ENCODE measurements at places on chromosomes 1 and 21. TPM values are rescaled to one million over a fixed set of nuclear protein-coding genes. Genes with fewer than 3 reads are reported as not detected.

MX1 gene
- total RNA-seq = 96.3 TPM

UBE2U gene
- not detected for total RNA-seq

DNA sequence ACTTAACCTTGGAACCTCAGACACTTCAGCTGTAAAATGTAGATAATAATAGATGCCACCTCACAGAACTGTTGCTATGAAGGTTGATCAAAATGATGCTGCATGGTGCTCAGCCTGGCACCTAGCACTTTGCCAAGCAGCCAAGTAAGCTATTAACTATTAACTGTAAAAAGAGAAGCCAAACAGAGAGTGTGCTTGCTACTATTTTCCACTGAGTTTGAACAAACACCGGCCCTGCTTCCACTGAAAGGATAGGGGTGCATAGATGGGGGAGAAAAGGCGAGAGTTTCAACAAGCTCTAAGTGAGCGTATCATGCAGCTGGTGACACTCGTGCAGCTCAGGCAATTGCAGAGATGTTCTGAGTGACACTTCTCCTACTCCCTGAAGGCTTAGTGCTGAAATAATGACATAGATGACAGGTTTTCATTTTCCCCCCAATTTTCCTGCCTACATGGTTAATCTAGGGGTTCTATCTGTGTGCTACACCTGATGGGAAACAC lies 78.2 kb downstream of the GPR88 start:
- no peak for DNase-seq

GRCh38 chr1:146039844-146040194 lies 18.3 kb upstream of the HJV start:
- no peak for DNase-seq

- DNase-seq = no peak
Observed at GRCh38 chr1:162859191-162859590, 1.8 kb downstream of the CCDC190 start.

- no peak for DNase-seq
Observed at GRCh38 chr1:225529726-225530125, 101.9 kb upstream of the LBR start.

- no peak for DNase-seq
Observed at GRCh38 chr1:16174886-16175598, 19.2 kb upstream of the EPHA2 start.

STPG1 gene
- total RNA-seq = 11.5 TPM

OR2T29 gene
- total RNA-seq = not detected

DNA sequence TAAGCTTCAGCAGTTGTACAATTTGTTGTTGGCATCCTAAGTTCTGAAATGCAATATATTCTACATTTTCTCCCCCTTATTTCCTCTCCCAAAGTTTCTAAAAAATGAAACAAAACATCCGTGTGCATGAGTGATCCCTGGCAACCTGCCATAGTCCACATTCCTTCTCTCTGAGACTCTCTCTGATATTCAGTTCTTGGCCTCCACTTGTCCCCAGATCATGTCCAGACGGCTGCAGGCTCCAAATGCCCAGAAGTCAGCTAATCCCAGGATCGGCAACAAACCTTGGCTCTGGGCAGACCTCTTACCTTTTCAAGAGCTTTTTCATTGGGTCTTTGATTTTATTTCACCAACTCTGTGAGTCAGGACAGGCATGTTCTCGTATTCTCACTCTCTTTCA lies 187.8 kb downstream of the ETS2 start:
- peak; percentile 58 for DNase-seq

- peak; percentile 26 for DNase-seq
Observed at GRCh38 chr21:46081022-46081861, 16.7 kb upstream of the COL6A2 start.

- peak; percentile 76 for DNase-seq
Observed at GRCh38 chr1:205504311-205505075, at the start of gene CDK18. Gene CDK18, plus strand, starts transcription at chr1:205504669. Its CDS starts 18,499 bp downstream, at chr1:205523168.

DNA sequence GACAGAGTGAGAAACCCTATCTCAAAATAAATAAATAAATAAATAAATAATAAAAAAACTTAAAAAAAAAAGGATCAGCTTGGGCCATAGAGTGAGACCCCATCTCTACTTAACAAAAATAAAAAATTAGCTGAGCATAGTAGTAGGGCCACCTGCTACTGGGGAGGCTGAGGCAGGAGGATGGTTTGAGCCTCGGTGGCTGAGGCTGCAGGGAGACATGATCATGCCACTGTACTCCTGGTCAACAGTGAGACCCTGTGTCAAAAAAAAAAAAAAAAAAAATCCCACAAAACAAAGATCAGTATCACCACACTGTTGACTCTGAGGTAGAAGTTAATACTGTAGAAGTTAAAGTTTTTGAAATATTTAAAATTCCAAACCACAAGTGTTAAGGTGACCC lies 29.1 kb downstream of the SLC16A1 start:
- no peak for DNase-seq

- DNase-seq = peak; percentile 28
Observed at GRCh38 chr1:151720974-151721787, at the start of gene RIIAD1. Gene RIIAD1, plus strand, starts transcription at chr1:151721522. Its CDS starts 15 bp downstream, at chr1:151721537.

KRTAP19-3 gene
- total RNA-seq = not detected

GRCh38 chr21:41361053-41361785 lies 608 bp upstream of the MX2 start:
- no peak for DNase-seq

TIAM1 gene
- 14.4 TPM for total RNA-seq

DNA sequence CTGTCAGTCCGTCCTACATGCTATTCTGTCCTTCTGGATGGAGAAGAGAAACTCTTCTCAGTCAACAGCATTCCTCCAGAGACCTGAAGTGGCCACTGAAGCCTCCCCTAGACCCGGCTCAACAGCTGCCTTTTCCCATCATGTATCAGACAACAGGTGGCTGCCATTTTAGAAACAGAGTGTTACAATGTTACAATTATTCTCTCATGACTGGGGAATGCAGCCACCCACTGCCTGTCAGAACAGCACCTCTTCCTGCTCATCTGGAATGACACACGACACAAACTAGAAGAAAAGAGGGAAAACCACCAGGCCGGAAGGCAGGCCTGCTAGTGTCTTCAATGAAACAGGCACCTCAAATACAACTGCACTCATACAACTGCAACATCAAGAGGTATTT lies 105.3 kb downstream of the PGBD5 start:
- no peak for DNase-seq

DNA sequence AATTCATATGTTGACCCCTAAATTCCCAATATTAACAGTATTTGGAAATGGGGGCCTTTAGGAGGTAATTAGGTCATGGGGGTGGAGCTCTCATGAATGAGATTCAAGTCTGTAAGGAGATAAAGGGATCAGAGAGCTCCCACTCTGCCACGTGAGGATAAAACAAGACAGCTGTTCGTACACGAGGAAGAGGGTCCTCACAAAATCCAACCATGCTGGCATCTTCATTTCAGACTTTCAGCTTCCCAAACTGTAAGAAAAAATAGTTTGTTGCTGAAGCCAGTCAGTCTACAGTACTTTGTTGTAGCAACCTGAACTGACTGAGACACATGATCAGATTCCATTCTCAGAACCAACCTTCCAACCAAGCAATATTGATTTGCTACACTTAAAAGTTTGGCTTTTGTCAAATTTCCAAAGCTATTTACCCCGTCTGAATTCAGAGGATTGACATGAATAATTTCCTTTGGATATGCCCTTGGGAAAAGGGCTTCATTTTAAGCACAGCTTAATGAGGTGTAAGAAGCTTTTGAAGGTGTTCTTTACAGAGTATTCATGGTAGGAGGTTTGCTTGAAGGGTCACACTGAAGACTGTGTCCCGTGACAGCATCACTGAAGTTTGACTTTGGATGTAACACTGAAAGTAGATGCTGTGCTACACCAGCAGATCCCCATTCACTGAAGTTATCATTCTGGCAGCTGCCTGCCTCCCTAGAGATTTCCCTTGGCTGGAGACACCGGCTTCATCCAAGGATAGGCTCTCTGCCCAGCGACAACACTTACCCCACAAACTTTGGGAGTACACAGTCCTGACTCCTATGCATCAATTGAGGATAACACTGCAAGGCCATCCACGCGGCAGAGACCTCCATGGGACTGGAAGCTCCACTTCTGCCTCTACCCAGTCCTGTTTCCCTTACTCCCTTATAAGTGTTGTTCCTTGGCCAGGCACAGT lies 4.9 kb upstream of the OMA1 start:
- no peak for DNase-seq

DNA sequence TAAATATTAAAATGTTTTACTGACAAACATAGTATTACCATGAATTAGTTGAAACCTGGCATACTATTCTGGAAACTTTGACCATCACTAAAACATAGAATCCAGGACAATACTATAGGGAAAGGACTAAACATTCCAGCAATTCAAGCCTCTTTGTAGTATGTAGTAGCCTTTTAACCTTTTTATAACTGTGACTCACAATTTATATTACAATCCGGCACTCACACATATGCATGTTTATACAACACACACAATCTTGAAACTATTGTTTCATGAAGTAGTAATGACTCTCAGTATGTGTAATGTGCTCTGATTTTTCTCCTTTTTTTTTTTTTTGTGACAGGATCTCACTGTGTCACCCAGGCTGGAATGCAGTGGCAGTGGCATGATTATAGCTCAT lies 64.3 kb downstream of the ANKRD13C start:
- no peak for DNase-seq

DNA sequence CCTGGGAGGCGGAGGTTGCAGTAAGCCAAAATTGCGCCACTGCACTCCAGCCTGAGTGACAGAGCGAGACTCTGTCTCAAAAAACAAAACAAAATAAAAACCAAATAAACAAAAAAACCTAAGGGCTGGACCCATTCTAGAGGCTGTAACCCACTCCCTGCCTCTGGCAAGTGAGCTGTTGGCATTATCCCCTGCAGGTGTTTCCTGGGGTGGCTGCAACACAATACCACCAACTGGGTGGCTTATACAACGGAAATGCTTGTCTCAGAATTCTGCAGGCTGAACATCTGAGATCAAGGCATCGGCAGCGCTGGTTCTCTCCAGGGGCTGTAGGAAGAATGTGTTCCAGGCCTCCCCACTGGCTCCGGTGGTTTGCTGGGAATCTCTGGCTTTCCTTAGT lies 15.2 kb downstream of the LRRC38 start:
- DNase-seq = no peak

DNA sequence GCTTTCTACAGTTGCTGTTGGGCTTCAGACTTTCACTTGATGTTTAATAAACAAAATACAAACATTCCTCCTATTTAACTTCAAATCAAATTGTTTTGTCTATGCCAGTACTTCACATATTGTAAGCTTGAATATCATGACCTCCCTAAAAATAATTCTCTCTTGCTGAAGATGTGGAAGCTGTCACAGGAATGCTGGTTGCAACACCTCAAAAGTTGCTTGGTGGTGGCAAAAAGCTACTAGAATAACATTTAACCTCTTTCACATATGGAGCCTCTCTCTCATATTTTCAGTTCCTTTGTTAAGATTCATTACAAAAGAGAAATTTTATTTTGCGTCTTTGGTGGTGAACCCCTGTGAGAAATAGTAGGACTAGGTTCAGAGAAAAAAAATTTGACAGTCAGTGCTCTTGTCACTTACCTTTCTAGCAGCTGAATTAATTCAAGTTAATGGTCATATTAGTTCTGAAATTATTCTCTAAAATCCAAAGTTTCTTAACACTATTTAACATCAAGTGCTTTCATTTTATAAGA lies 25.5 kb upstream of the F13B start:
- DNase-seq = no peak

DNA sequence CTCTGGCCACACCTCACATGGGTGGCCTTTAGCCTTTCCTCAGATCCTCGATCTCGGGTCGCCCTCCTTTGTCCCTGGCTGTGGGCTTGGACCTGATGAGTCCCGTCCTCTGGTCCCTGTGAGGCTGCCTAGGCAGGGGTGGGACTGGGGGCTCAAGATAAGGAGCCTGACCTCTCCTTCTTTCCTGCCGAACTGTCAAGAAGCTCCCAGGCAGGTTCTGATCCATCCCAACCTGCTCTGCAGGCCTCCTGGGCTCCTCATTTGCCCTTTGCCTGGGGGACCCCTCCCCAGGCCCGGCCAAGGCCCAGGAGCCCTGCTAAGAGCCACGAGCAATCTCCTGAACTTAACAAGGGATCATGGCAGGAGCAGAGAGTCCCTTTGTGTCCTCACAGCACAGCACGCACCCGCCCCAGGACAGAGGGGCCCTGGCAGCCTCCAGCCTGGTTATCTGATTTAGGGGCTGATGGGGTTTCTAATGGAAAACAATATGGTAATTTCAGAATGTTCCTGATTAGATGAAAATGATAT lies 82.4 kb upstream of the POU3F1 start:
- no peak for DNase-seq
